Fibroblast of lung (primary cell): ENCODE measurements at places on chromosomes 4 and X.

DNA sequence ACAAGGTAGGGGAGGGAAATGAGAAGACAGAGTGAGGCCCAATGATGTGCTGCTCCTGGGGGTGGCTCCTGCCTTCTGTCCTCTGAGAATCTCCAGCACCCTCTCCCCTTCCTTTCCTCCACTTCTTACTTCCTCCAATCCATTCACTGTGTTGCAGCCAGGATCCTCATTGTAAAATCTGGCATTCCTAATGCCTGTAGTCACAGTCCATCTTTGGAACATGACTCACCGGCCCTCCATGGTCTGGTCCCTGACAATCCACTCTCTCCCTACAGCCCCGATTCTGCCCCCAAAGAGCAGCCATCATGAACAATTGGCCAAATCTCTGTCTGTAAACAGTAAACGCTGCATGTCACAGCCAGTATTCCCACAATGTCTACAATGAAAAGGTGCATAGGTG lies 72.9 kb downstream of the CLNK start:
- no peaks in the 10 kb centered on the region for H3K36me3 ChIP-seq
- H3K27me3 ChIP-seq: no peaks in the 10 kb centered on the region
- no peak overlapping the region for H3K4me3 ChIP-seq

DNA sequence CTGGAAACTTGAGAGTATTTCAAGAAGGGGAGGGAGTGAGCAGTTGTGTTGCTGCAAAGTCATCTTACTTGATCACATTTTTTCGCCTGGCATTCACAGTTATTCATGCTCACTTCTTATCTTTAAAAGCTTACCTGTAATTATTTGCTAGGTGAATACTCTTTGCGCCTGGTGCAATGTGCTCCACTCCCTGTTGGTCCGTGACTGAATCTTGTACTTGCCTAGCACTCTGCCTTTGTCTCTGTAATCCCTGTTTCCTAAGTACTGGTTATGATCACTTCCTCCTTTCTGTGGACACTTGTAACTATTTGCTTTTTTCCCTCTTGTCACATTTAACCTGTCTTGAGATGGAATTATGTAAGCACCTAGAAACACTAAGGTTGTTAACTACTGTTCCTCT lies 5.8 kb downstream of the BMP2K start:
- H3K36me3 ChIP-seq: no peaks in the 10 kb centered on the region
- H3K4me3 ChIP-seq: no peak overlapping the region
- DNase-seq: no peak
- H3K27ac ChIP-seq: no peak overlapping the region
- H3K27me3 ChIP-seq: no peaks in the 10 kb centered on the region

DNA sequence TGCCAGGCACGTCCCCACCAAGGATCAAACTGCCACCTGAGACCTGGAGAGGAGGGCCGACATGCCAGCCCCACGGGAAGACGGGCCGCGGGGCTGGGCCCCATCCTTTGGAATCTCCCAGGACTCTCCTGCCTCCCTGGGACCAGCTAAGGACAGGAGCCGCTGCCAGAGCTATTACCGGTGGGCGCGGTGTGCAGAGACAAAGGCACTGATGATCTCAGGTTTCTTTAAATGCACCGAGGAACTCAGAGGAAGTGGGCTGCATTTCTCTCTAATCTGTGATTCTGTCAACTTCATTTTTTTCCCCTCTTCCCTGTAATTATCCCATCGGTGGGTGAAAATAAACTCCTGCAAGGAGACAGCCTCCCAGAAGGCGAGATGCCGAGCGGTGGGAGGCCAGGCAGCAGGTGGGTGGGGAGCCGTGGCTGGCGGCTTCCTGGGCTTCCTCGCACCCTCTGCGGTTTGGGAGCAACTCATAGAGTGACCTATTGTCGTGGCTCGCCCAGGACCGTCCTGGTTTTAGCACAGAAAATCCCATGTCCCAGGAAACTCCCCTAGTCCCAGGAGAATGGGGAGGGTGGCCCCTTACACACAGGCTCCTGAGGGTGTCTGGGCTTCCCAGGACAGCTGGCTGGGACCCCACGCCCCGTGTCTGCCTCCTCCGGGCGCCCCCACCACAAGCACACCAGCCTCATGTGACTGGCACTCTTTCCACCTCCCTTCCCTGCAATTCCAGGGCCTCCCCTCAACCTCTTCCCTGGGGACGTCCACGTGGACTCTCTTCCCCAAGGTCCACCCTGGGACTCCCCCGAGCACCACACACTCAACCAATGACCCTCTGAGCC lies 62.3 kb upstream of the ADRA2C start:
- no peak overlapping the region for H3K27ac ChIP-seq
- no peak for DNase-seq
- no peak overlapping the region for H3K4me3 ChIP-seq
- peaks cover 6% of the 10 kb centered on the region for H3K27me3 ChIP-seq
- H3K4me1 ChIP-seq: no peaks in the 10 kb centered on the region

DNA sequence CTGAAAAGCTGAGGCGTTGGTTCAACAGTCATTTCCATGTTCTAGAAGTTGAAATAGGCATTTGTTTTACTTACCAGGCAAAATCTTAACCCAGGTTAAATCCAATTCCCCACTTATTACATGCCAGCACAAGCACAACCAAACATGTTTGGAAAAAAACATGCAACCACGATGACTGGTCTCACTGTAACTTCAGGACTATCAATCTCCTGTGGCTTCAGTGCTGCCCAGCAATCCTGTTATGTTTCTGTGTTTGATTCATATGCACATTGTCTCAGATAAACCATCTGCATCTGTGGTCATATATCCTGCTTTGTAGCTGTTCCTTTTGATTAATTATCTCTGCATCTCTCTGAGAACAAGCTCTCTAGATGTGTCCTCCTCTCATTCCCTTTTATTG lies 28.3 kb downstream of the PRDM8 start:
- H3K4me3 ChIP-seq: no peak overlapping the region
- no peak overlapping the region for H3K27ac ChIP-seq
- peaks cover 3% of the 10 kb centered on the region for H3K4me1 ChIP-seq
- H3K36me3 ChIP-seq: no peaks in the 10 kb centered on the region
- H3K27me3 ChIP-seq: no peaks in the 10 kb centered on the region

DNA sequence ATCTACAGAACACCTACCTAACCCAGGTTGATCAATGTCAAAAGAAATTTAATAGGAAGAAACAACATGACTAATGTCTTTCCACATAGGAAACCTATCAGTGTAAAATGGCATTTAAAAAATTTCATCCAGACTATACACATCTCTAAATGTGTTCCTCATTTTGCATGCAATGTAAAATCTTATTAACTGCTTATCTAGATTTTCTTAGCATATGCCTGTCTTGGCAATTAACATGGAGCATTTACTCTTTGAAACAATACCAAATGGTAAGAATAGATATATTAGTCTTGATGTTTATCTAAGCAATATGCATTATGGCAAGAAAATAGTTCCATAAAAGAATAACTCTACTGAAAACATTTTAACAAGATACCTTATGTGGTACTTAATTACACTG lies 199.8 kb downstream of the TRAM1L1 start:
- no peak overlapping the region for H3K4me3 ChIP-seq
- DNase-seq: no peak
- no peaks in the 10 kb centered on the region for H3K4me1 ChIP-seq
- no peaks in the 10 kb centered on the region for H3K27me3 ChIP-seq
- H3K27ac ChIP-seq: no peak overlapping the region
- no peaks in the 10 kb centered on the region for H3K36me3 ChIP-seq

DNA sequence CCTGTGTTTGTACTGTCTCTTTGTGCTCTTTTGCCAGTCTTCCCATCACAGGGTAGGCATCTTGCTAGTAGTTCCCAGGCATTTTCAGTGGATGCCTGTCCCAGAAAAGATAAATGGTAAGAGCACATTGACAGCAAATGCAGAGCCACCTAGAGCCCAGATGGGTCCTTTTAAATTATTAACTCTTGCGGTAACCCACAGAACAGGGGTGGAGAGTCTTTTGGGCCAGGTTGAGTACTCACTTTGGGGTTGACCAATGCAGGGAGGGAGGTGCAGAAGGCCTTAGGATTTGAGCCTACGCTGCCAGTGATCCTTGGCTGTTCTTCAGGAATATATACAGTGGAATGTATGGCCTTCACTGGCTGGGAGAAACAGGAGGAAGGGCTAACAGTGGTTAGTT lies 173.8 kb downstream of the MSN start:
- H3K4me1 ChIP-seq: no peaks in the 10 kb centered on the region
- DNase-seq: no peak
- no peaks in the 10 kb centered on the region for H3K36me3 ChIP-seq
- H3K27ac ChIP-seq: no peak overlapping the region
